Choroid plexus epithelial cell (primary cell): ENCODE measurements at places on chromosomes 5 and 9.

- DNase-seq, result peak; percentile 35
Measured at GRCh38 chr9:95504053-95504963, 12.5 kb downstream of the PTCH1 start.

DNA sequence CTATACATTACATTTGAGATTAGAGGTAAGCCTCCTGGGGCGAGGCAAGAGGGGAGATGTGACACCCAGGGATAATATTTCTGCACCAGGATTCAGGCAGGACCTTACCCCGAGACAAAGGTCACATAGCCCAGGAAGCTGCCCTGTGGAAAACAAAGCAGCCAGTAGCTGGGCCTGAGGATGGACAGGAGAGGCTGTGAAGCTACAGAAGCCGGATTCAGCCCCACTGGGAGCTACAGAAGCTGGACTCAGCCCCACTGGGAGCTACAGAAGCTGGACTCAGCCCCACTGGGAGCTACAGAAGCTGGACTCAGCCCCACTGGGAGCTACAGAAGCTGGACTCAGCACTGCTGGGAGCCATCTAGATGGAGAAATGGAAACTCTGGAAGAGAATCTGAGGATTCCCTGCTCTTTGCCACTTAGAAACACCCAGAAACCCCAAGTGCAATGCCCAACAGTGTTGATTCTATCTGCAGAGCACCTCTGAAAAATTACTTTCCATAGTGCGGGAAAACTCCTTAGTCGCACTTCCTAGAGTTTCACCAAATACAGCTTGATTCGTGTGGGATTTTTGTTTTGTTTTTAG is 46.5 kb upstream of the ZFR start:
- no peak for DNase-seq

GRCh38 chr5:2129568-2130272 is 247.0 kb upstream of the IRX4 start:
- peak; percentile 18 for DNase-seq

GRCh38 chr5:177520271-177520670 is 3.5 kb upstream of the DDX41 start:
- DNase-seq, result no peak

DNA sequence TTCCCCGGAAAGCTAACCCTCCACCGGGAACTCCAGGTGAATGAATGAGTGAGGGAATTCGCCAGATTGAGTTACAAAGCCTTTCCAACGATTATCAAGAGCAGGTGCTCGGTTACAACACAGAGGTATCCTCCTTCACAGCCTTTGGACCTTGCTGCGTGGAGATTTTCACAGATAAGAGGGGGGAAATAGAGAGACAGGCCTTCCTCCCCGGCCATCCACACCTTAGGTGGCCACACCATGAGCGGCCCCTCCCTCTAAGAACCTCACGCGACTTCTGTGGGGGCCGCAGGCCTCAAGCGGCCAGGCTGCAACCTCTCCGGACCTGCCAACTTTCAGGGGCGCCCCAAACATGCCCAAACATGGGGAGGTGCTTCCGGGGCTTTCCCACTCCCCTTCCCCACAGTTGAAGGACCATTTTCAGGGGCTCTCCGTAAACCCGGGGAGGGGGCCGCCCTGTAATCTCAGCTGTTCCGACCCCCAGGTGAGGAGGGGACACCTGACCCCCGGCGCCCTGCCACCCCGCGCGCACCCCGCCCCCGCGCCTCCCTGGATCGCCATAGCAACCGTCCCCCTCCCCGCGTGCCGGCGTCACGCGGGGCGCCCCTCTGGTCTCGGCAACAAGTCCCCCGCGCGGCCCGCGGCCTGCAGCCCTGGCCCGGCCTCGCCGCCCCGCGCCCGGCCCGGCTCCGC is 603 bp downstream of the DENND1A start:
- no peak for DNase-seq

- DNase-seq, result peak; percentile 51
Measured at GRCh38 chr5:118956727-118957126, 31.6 kb downstream of the DTWD2 start.

- peak; percentile 79 for DNase-seq
Measured at GRCh38 chr9:133351908-133352634, 4.1 kb downstream of the RPL7A start.

DNA sequence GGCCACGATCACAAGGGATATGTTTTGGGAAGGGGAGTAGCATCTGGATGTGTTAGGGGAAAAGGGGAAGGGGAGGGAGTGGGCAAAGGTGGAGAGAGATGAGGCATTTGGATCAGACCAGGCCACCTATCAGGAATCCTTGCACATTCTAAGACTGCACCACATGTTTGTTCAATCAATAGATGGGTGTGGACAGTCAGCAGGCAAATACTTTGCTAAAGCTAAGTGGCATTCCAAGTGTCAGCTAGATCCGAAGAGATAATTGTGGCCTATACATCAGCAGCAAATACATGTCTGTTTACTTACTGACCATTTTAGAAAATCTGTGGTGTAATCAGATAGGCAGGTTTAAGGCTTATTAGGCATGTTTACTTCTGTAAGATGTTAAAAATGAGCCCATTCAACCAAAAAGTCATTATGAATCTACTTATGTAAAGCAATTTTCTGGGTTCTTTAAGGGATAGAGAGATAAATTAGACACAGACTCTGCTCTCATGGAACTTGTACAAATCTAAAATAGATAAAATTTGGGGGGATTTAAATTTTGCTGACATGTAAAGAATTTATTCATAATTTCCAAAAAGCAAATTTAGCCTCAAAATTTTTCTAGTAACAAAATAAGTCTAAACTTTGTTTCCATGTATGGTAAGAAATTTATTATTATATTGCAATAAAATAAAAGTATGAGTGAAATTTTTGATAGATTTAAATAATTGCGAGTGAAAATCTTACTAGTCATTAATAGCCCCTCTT is 107.3 kb downstream of the SNCAIP start:
- no peak for DNase-seq

GRCh38 chr5:168694289-168694688 is 115.1 kb upstream of the PANK3 start:
- DNase-seq, result no peak

- DNase-seq, result no peak
Measured at GRCh38 chr5:52523701-52524100, 264.0 kb upstream of the ITGA1 start.

DNA sequence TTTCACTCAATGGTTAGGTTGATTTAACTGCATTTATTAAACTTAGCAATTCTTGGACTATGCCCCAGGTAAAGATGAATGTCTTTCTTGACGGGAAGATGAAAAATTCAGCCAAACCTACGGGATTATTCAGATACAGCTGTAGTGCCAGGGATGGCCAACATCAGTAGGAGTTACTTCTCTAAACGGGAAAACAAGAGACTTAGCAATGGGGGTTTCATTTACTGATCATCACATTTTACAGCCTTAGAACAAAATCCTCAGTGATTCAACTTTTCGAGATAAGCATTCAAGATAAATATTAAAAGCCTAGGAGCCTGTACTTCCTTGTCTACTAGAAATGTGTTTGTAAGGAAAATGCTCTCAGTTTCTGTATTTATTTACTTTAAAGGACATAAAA is 46.1 kb downstream of the S1PR3 start:
- DNase-seq, result no peak

GRCh38 chr5:157378509-157378908 is 81.5 kb upstream of the NIPAL4 start:
- DNase-seq, result no peak

GRCh38 chr9:133690081-133690561 is 48.0 kb downstream of the SARDH start:
- DNase-seq, result no peak

GRCh38 chr9:126390923-126391322 is 64.3 kb downstream of the MVB12B start:
- no peak for DNase-seq

DNA sequence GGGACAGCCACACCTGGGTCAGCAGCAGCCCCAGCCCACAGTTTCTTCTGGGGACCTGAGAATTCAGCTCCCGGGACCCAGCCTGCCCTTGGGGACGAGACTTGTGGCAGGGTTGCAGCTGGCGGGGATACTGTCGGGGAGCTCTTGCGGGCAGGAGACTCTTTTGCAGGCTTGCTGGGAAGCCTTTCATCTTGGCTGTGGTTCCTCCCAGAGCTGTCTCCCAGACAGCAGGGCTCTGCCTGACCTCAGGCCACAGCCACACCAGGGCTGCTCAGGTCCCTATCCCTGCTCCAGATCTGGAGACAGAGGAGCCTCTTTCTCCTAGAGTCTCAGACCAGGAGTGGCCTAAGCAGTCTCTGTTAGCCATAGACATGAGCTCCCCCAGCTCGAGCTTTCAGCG is 4.7 kb upstream of the MYMK start:
- DNase-seq, result no peak

- DNase-seq, result no peak
Measured at GRCh38 chr5:111697215-111697614, 59.8 kb downstream of the NREP start.

GRCh38 chr5:33445798-33446197 is 5.0 kb downstream of the TARS1 start:
- no peak for DNase-seq

GRCh38 chr9:124017929-124018729 is 6.6 kb downstream of the LHX2 start:
- DNase-seq, result no peak
